Spleen (tissue), 13 donors: ENCODE measurements at places on chromosomes 4 and X. TPM values are rescaled to one million over a fixed set of nuclear protein-coding genes. Genes with fewer than 3 reads are reported as not detected.

The CHRDL1 gene
- total RNA-seq, result 24.0 TPM

The GAB3 gene
- 40.0 TPM for total RNA-seq

The NUDT10 gene
- total RNA-seq, result 2.6 TPM

The F11 gene
- not detected for total RNA-seq

GRCh38 chr4:125003840-125004239 lies 291.3 kb upstream of the ANKRD50 start:
- no peaks in the 10 kb centered on the region for H3K36me3 ChIP-seq
- H3K27ac ChIP-seq, result no peak overlapping the region
- no peak overlapping the region for H3K4me3 ChIP-seq
- H3K4me1 ChIP-seq, result no peaks in the 10 kb centered on the region
- no peaks in the 10 kb centered on the region for H3K27me3 ChIP-seq

The PLP2 gene
- total RNA-seq, result 52.6 TPM

GRCh38 chr4:30770812-30771211 lies 50.6 kb downstream of the PCDH7 start:
- H3K4me3 ChIP-seq, result no peak overlapping the region
- no peaks in the 10 kb centered on the region for H3K36me3 ChIP-seq
- no peak for DNase-seq
- H3K4me1 ChIP-seq, result no peaks in the 10 kb centered on the region
- H3K27ac ChIP-seq, result no peak overlapping the region

DNA sequence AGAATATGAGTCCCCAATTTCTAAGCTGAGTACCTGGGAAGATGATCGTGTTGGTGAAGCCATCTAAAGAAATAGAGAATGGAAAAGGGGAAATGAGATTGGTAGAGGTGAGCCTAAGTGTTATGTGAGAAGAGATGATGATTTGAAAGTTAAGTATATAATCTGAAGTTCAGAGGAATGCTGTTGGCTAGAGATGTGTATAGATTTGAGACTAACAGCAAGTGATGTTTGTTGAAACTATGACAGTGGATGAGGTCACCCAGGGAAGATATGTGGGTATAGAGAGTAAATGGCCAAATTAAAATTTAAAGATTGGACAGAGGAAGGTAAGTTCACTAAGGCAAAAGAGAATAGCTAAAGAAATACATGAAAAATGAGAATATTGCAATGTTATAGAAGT lies 324.2 kb downstream of the MAPK10 start:
- H3K27me3 ChIP-seq, result no peaks in the 10 kb centered on the region
- peaks cover 16% of the 10 kb centered on the region for H3K4me1 ChIP-seq
- no peaks in the 10 kb centered on the region for H3K36me3 ChIP-seq
- DNase-seq, result no peak

DNA sequence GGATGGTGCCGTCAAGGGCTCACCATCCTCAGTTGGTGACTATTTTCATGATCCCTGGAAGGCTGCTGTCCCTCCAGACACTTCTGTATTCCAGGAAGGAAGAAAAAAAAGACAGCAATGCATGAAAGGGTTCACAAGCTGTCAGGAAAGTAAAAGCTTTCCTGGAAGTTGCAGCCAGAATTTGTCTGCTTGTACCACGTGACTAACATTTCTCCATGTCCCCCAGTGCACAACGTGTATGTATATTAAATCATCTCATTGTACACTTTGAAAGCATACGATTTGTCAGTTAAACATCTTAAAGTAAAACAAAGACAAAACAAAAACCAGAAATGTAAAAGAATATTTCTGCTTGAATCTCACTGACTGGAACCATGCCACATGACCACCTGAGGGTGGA lies 127.4 kb upstream of the CLNK start:
- H3K36me3 ChIP-seq, result no peaks in the 10 kb centered on the region
- no peaks in the 10 kb centered on the region for H3K4me1 ChIP-seq
- DNase-seq, result no peak
- no peaks in the 10 kb centered on the region for H3K27me3 ChIP-seq
- no peak overlapping the region for H3K27ac ChIP-seq

DNA sequence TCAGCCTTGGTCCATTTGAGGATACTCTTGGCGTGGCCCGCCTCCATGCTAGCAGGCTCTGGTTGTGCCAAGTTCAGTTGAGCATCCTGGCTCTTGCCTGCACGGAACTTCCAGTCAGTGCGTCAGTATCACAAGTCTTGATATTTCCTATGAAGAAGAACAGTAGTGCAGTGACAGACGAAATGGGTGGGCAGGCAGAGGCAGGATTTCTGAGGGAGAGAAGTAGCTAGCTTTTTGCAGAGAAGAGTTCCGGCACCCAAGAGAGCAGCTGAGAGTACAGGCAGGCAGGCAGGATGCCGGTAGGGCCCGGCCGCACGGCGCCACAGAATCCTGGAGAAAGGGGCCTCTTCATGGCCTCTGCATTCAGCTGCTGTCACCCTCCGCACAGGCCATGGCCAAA lies 56.1 kb upstream of the MSANTD1 start:
- H3K4me1 ChIP-seq, result no peaks in the 10 kb centered on the region
- peaks cover 94% of the 10 kb centered on the region for H3K36me3 ChIP-seq
- no peak overlapping the region for H3K27ac ChIP-seq

- no peaks in the 10 kb centered on the region for H3K27me3 ChIP-seq
- H3K4me1 ChIP-seq, result no peaks in the 10 kb centered on the region
- H3K27ac ChIP-seq, result no peak overlapping the region
- no peak overlapping the region for H3K4me3 ChIP-seq
- DNase-seq, result no peak
- no peaks in the 10 kb centered on the region for H3K36me3 ChIP-seq
Measured at GRCh38 chr4:189021831-189022230, 882.6 kb downstream of the TRIML1 start.
